Memory B cell (primary cell): ENCODE measurements at places on chromosomes 4 and X.

DNA sequence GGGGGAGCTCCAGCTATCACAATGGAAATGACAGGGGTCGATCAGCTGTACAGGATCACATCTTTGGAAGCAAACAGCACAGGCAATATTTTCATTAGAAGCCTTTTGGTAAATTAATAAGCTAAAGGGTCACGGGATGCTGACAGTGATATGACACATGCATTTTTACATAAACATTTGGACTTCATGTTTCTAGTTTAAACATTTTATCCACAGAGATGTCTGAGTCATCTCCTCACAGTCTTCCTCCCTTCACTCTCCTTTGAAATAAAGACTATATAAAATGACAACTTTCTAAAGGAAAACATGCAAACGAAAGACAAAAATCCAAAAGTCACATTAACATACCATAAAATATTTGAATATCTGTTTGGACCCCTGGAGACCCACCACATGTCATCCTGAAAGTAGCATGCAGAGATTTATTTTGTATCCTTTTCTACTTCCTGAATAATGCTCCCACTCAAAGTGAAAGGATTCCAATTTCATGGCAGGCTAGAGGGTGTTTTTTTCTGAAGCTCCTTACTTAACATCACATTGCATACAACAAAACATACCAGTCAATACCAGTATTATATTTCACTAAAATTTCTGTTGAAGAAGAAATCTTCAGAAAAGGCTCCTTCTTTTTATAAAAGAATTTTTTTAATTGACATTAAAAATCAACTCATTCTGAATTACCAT, 200.1 kb upstream of the PPARGC1A start:
- no peak overlapping the region for H3K27ac ChIP-seq
- no peaks in the 10 kb centered on the region for H3K4me1 ChIP-seq
- H3K36me3 ChIP-seq, result no peaks in the 10 kb centered on the region
- no peak overlapping the region for H3K4me3 ChIP-seq

- DNase-seq, result no peak
- H3K4me3 ChIP-seq, result no peak overlapping the region
- no peaks in the 10 kb centered on the region for H3K36me3 ChIP-seq
- H3K27ac ChIP-seq, result no peak overlapping the region
These were observed 891.0 kb upstream of the FRG1 start for GRCh38 chr4:189049682-189050081.

GRCh38 chr4:20195071-20195885, 56.4 kb upstream of the SLIT2 start:
- H3K4me3 ChIP-seq, result no peak overlapping the region
- no peak for DNase-seq
- no peaks in the 10 kb centered on the region for H3K4me1 ChIP-seq
- H3K27ac ChIP-seq, result no peak overlapping the region

- no peak overlapping the region for H3K27ac ChIP-seq
- no peaks in the 10 kb centered on the region for H3K36me3 ChIP-seq
- H3K4me3 ChIP-seq, result no peak overlapping the region
These were observed 221.6 kb upstream of the FTHL17 start for GRCh38 chrX:31293409-31293808.

DNA sequence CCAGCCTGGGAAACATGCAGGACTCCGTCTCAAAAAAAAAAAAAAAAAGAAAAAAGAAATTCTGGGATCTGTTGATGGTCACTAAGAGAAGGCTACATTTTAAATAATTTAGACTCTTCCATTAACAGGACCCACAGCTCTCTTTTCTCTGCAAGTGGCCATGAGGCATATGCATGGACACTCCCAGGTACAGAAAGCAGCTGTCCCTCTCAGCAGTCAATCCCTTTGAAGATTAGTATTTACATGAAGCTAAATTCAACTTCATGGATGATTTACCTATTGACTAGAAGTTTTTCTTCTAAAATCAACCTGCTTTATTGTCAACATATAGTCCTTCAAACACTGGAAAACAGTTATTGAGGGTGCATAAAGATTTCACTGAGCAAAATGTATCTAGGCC, 139.9 kb downstream of the CPEB2 start:
- no peak overlapping the region for H3K4me3 ChIP-seq
- no peaks in the 10 kb centered on the region for H3K36me3 ChIP-seq
- no peaks in the 10 kb centered on the region for H3K4me1 ChIP-seq
- peaks cover 4% of the 10 kb centered on the region for H3K27me3 ChIP-seq
- DNase-seq, result no peak

DNA sequence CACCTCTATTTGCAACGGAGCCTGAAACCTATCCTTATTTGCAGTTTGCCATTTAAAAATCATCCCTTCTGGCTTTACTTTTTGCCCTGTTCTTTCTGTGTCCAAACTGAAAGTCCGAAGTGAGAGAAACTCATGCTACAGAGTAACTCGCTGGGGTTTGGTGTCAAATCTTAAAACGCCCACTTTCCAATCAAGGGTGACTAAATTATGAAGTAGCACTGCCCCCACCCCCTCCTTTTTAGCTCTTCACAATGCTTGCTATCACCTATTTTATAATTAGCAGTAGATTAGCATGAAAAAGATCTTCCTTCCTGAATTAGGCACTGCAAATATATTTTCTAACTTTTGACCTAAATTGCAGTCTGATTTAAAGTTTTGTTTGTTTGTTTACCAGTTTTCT, 52.5 kb downstream of the VGLL1 start:
- no peak for DNase-seq
- H3K27me3 ChIP-seq, result no peaks in the 10 kb centered on the region
- no peak overlapping the region for H3K4me3 ChIP-seq
- no peaks in the 10 kb centered on the region for H3K36me3 ChIP-seq

- no peak overlapping the region for H3K4me3 ChIP-seq
- H3K27ac ChIP-seq, result no peak overlapping the region
- DNase-seq, result no peak
- peaks cover 5% of the 10 kb centered on the region for H3K27me3 ChIP-seq
- H3K4me1 ChIP-seq, result no peaks in the 10 kb centered on the region
These were observed 18.2 kb downstream of the NHSL2 start for GRCh38 chrX:71928856-71929255.

DNA sequence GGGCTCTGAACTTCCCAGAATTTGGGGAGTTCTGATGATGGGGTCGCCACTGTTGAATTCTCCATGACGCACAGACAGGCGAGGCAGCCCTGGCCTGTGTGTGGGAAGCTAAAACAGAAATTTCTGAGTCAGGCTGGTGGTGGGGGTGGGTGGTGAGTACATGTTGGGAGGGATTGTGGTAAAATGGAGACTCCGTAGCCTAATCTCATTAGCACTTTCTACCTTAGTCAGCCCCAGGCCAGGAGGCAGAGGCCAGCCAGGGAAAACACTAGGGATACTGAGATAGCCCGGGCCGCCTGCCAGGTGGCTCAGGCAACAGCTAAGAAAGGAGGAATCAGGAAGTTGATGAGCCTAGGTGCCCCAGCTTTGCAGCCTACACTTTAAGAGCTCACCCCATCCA, 39.3 kb upstream of the NHSL2 start:
- DNase-seq, result no peak
- H3K4me1 ChIP-seq, result peaks cover 3% of the 10 kb centered on the region
- H3K4me3 ChIP-seq, result no peak overlapping the region
- no peaks in the 10 kb centered on the region for H3K36me3 ChIP-seq
- H3K27me3 ChIP-seq, result peaks cover 9% of the 10 kb centered on the region

GRCh38 chrX:96483647-96484160, 200.9 kb upstream of the DIAPH2 start:
- no peaks in the 10 kb centered on the region for H3K36me3 ChIP-seq
- no peaks in the 10 kb centered on the region for H3K4me1 ChIP-seq
- no peaks in the 10 kb centered on the region for H3K27me3 ChIP-seq
- H3K4me3 ChIP-seq, result no peak overlapping the region
- no peak overlapping the region for H3K27ac ChIP-seq

- no peak for DNase-seq
- no peak overlapping the region for H3K27ac ChIP-seq
- peaks cover 3% of the 10 kb centered on the region for H3K36me3 ChIP-seq
- no peaks in the 10 kb centered on the region for H3K4me1 ChIP-seq
- no peak overlapping the region for H3K4me3 ChIP-seq
- H3K27me3 ChIP-seq, result peaks cover 2% of the 10 kb centered on the region
These were observed 47.3 kb downstream of the SEPSECS start for GRCh38 chr4:25112995-25113380.
